ENCODE measurements at places on chromosomes 4 and X. TPM values are rescaled to one million over a fixed set of nuclear protein-coding genes. Genes with fewer than 3 reads are reported as not detected.

DNA sequence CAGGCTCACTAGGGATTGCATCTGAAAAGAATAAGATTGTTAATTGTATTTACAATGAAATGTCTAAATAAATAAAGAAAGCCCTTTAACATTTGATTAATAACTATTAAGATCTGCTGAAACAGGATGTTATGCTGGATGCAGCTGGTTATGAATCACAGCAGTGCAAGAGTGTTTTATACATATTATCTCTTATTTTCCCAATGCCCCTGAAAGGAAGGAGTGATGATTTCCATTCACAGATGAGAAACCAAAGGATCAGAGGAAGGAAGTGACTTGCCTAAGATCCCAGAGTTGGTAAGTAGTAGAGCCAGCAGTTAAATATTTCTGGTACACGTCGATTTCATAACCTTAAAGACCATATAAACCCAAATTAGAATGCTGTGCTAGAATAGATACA lies 76.3 kb upstream of the ARHGAP36 start:
- DNase-seq, result no peak

DNA sequence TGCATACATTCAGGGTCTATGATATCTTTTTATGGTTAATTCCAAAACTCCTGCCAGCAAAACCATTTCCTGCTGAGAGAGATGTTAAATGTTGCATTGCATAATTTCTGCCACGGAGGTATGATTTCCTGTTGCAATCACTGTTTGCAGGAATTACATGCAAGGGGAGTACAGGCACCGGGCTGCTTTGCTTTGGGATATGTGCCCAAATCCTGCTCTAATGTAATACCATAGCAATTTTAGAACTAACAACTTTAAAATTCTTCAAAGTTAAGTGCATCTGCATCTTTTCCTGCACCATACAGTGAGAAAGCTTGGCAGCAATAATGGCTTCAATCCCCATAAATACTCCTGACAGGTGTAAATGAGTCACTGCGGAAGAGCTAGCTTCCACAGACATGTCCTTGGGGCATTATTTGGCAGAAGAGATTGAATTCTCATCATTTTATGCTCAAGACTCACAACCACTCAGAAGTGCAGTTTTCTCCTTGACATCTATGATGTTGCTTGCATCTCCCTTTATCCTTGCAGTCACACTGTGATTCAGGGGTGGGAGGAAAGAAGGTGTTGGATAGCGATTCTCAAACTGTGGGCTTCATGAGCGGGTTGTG lies 29.6 kb downstream of the TRIM2 start:
- DNase-seq, result no peak

- DNase-seq, result no peak
These were observed 39.0 kb downstream of the CPLX1 start for GRCh38 chr4:786861-787300.

DNA sequence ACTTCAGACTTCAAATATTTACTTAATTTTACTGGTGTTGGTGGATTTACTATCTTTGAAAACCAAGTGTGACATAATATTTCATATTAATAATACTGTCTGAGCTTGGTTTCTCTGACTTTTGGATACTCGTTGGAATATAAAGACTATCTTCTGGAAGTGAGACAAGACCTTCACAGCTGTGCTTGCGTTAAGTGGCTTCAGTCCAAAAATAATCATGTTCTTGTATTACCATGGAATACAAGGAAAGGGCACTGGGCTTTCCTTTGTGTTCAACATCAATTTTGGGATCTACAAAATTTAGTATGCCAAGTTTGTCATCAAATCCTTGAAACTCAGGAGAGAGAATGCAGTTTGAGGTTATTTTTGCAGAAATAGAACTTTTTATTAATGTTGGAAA lies 712.4 kb upstream of the LCORL start:
- DNase-seq, result no peak

GRCh38 chr4:61662362-61662761 lies 462.2 kb downstream of the ADGRL3 start:
- no peak for DNase-seq

DNA sequence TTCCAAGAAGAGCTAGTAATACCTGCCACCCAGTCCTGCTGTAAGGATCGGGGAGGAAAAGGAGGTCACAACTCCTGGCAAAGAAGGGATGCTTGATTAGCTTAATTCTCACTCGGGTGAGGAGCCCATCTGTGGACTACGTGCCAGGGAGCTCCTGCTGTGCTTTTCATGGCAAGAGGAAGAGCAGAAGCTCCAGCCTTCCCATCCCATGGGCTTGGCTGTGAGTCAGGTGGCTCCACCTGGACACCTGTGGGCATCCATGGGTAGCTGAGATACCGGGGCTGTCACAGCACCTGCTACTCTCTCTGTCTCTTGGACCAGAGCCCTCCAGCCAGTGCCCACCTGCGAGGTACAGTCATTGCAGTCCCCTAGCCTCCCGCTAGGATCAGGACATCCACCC lies 18.0 kb downstream of the CLNK start:
- DNase-seq, result no peak

- no peak for DNase-seq
These were observed 942.3 kb upstream of the PRKX start for GRCh38 chrX:4655743-4656142.

DNA sequence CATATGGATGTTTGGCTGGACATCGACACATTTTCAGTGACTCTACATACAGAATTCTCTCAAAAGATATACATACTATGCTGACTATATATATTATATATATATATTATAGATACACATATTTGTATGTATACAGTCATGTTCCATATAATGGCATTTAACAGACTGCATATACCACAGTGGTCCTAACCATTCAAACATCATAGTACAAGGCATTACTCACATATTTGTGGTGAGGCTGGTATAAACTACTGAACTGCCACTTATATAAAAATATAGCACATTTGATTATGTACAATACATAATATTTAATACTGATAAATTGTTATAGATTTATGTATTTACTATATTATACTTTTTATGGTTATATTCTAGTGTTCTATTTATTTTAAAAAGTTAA lies 168.5 kb downstream of the IL15 start:
- no peak for DNase-seq

- DNase-seq, result no peak
These were observed 8.9 kb downstream of the EIF4E start for GRCh38 chr4:98919996-98920395.

DNA sequence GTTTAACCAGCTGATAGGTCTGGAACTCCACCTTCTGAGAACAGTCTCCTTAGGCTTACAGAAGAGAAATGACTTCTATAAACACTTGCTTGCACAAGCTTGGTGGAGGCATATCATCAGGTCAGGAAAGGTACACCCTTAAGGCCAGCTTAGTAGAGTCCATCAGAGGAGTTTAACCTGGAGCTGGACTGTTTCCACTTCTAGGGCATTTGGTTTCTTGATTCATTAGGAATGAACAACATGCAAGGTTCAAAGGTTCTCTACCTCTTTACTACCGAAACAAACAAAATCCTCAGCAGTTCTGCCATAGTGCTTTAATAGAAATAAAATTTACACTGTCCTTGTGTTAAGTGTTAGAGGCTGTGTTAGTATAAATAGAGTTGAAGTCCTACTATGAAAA lies 171.4 kb upstream of the NPY2R start:
- no peak for DNase-seq

GRCh38 chr4:136343340-136343739 lies 1189.0 kb downstream of the PCDH18 start:
- no peak for DNase-seq

DNA sequence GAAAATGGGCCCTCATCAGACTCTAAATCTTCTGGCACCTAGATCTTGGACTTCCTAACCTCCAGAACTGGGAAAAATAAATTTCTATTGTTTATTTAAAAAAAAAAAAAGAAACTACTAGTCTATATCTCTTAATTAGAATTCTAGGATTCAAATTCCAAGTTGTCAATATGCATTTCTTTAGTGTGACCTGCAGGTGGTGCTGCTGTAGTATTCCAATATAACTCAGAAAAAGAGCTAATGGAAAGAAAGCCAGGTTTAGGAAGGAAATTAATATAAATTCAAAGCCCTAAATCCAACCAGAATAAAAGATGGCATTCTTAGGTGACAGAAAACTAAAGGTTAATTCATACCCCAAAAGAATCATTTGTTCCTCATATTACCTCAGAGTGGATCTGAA lies 80.0 kb upstream of the NALF2 start:
- no peak for DNase-seq

GRCh38 chrX:51420610-51421009 lies 75.8 kb downstream of the NUDT11 start:
- peak; percentile 14 for DNase-seq

- DNase-seq, result no peak
These were observed 68.5 kb upstream of the TMEM164 start for GRCh38 chrX:109934434-109934833.

GRCh38 chr4:28469886-28470285 lies 1609.2 kb downstream of the STIM2 start:
- DNase-seq, result no peak

GRCh38 chr4:40471923-40472322 lies 136.8 kb downstream of the CHRNA9 start:
- DNase-seq, result no peak

DNA sequence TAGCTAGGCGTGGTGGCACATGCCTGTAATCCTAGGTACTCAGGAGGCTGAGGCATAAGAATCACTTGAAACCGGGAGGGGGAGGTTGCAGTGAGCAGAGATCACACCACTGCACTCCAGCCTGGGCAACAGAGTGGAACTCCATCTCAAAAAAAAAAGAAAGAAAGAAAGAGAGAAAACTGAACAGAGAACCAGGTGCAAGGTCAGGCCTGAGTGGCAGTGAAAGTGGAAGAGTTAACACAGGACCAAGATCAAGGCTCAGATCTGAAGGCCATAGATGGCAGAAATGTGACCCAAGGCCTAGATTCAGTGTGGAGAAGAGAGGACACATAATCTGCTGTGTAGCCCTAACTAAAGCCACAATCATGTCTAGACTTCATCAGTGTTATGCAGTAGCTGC lies 4.9 kb upstream of the ZNF630 start:
- no peak for DNase-seq

GRCh38 chrX:50622751-50623150 lies 152.1 kb upstream of the DGKK start:
- no peak for DNase-seq

GRCh38 chr4:10081218-10081606 lies 35.4 kb downstream of the WDR1 start:
- no peak for DNase-seq

- DNase-seq, result no peak
These were observed 41.5 kb upstream of the ZXDA start for GRCh38 chrX:57951666-57952319.

DNA sequence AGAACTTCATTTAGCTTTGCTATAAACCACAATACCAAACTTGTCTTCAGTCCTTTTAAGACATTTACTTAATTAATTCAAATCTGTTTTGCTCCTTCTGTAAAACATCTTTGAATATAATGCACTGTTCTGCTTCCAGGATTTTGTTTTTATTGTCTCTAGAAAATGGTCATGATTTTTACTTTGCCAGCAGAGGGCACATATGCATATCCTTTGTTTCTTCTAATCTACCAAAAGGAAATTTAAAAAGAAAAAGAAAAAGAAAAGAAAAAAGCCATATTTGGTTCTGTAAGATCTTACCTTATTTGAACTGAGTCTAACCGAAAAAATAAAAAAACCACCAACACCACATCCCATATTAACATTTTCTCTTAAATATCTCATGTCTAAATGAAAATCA lies 101.9 kb upstream of the CCSER1 start:
- no peak for DNase-seq

GRCh38 chr4:185774845-185775680 lies 36.9 kb downstream of the SORBS2 start:
- DNase-seq, result no peak

DNA sequence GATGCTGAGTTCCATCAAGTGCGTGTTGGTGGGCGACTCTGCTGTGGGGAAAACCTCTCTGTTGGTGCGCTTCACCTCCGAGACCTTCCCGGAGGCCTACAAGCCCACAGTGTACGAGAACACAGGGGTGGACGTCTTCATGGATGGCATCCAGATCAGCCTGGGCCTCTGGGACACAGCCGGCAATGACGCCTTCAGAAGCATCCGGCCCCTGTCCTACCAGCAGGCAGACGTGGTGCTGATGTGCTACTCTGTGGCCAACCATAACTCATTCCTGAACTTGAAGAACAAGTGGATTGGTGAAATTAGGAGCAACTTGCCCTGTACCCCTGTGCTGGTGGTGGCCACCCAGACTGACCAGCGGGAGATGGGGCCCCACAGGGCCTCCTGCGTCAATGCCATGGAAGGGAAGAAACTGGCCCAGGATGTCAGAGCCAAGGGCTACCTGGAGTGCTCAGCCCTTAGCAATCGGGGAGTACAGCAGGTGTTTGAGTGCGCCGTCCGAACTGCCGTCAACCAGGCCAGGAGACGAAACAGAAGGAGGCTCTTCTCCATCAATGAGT lies 46.6 kb downstream of the RHOH start:
- DNase-seq, result no peak

GRCh38 chrX:96027407-96027806 lies 657.2 kb upstream of the DIAPH2 start:
- DNase-seq, result no peak

DGAT2L6 gene
- not detected for total RNA-seq

PRDM5 gene
- total RNA-seq, result 0.63 TPM

ZCCHC12 gene
- total RNA-seq, result not detected

SMIM31 gene
- total RNA-seq, result not detected

CLGN gene
- not detected for total RNA-seq

SLC25A14 gene
- total RNA-seq, result 15.5 TPM

RADX gene
- 6.7 TPM for total RNA-seq

MBTPS2 gene
- 8.8 TPM for total RNA-seq

AKAP14 gene
- not detected for total RNA-seq

DOK7 gene
- not detected for total RNA-seq
